Esophagus muscularis mucosa (tissue), 4 donors: ENCODE measurements at places on chromosomes 4 and X. TPM values are rescaled to one million over a fixed set of nuclear protein-coding genes. Genes with fewer than 3 reads are reported as not detected.

Gene SMIM10
- 12.9 TPM for total RNA-seq

GRCh38 chrX:100973411-100973810, 3.9 kb downstream of the ARL13A start:
- no peak for DNase-seq

Gene ZNF630
- 3.6 TPM for total RNA-seq

DNA sequence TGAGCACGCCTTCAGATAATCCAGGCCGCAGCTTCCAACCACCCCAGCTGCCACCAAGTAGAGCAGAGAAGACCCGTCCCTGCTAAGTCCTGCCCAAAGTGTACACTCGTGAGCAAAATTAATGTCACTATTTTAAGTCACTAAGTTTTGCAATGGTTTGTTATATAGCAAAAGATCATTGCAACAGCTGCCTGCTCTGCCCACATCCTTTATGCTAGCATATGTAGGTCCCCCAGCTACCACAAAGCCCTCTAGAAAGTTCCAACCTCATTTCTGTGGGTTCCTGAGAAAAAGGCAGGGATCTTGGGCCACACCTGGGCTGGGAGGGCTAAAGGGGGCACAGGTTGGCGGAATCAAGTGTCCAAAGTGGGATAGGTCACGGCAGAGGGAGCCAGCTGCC, 346.9 kb downstream of the BCOR start:
- no peak for DNase-seq

Gene AFM
- not detected for total RNA-seq

DNA sequence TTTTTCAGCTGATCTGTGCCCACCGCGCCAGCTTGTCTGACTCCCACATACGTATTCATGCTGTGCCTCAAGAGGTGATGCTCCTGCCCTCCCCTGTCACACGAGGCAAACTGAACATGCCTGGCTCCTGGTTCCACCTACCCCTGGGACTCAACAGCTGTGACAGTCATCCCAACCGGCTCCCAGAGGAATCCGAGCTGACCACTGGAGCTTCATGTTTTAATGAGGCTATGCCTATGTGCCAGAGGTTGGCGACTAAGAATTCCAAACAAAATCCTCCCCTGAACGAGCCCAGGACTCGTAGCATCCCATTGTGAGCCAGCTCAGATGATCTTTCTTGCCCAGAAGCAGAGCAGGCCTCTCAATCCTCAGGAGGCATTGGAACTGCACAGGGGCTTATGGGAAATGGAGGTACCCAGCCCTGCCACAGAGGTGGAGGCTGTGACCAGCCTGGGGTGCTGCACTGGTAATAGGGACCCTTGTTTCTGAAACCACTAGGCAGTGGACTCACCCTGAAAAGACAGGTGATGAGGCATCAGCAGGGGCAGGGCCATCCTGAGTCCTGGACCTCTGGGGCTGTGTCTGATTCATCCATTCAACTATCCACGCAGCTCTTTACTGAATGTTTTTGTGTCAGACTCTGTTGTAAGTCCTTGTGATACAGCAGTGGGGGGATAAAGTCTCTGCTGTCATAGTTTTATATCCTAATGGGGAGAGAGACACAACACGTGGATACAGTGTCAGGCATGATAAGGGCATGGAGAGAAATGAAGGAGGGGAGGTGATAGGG, 325.0 kb downstream of the EVC2 start:
- DNase-seq = no peak

Gene FGD1
- total RNA-seq = 3.7 TPM

- DNase-seq = no peak
Observed at GRCh38 chrX:107713543-107714205, 61.9 kb downstream of the TSC22D3 start.

DNA sequence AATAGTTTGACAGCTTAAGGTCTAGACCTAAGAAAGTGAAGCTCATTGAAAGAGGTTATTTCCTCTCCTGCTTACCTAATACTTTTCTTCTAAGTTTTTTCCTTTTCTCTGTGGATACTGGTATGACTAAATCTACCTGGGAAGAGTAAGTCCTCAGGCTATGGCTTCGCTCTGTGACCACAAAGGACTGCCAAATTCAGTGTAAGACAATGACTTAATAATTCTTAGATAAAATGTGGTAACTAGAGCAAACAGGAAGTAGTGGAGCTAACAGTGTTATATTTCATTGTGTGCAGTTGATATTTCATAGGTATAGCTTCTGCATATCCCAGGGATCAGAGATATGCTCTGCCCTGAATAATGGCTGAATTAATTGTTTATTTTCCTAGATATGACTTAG, 418.9 kb downstream of the CCSER1 start:
- DNase-seq = no peak

GRCh38 chr4:170978990-170979389, 834.2 kb upstream of the GALNTL6 start:
- no peak for DNase-seq

Gene CPZ
- total RNA-seq = 0.42 TPM

Gene NALF2
- not detected for total RNA-seq

Gene EDNRA
- total RNA-seq = 4.6 TPM

- no peak for DNase-seq
Observed at GRCh38 chrX:154452823-154453222, 5.3 kb upstream of the PLXNA3 start.

Gene TRIM61
- total RNA-seq = 0.33 TPM

DNA sequence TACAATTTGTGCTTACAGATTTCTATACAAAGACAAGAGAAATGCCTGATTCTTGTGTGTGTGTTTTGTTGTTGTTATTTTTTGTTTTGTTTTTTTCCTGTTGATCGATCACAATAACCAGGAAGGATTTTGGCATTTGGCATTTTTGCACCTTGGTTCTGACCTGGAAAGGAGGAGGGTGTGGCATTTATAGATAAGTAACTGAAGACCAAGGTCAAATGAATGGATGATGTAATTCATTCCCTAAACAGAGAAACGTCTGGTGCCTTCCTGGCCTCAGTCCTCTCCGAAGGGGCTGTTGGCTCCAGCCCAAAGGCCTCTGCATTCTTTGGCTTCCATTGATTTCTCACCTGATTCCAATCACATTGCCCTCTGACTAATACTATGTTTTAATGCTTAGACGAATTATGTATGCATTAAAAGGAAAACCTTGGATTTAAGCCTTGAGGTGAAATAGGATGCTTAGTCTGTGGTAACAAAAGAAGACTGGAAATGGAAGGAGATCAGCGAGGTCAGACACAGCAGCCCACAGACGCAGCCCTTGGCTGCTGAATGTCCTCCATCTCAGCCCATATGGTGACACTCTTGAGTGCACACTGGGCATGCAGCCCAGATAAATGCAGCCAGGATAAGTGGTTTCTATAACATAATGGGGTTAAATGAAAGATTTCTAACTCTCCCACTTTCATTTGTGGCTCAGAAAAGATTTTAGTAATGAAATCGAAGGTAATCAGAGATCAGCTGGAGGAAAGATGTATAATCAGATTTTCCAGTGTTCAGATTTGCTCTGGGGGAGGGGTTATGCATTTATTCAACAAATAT, 60.5 kb upstream of the TRIM2 start:
- DNase-seq = no peak

GRCh38 chrX:8049827-8050226, 121.2 kb downstream of the VCX2 start:
- DNase-seq = no peak

DNA sequence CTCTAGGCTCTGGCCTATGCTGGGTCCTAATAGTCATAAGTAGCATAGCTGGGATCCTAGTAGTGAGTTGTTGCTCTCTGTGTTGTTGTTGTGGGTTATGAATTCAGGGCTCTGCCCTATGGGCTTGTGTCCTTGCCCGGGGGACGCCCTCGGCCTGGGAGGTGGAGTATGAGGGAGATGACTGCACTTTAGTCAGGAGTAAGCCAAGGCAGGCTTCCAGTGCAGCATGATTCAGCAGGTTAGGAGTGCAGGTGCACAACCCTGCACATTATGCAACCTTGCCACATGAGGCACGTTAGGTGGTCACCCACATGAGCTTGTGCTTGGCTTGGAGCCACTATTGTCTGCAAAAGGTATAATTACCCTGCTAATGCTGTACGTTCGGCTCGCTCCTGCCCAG, 58.4 kb upstream of the CCDC149 start:
- no peak for DNase-seq

GRCh38 chr4:21226637-21227538, 526.6 kb downstream of the PACRGL start:
- no peak for DNase-seq

Gene CT45A5
- total RNA-seq = not detected

GRCh38 chr4:72344418-72344817, 224.6 kb downstream of the ADAMTS3 start:
- no peak for DNase-seq

Gene ATP7A
- total RNA-seq = 10.7 TPM

Gene CXCL3
- total RNA-seq = not detected

Gene NMU
- not detected for total RNA-seq

DNA sequence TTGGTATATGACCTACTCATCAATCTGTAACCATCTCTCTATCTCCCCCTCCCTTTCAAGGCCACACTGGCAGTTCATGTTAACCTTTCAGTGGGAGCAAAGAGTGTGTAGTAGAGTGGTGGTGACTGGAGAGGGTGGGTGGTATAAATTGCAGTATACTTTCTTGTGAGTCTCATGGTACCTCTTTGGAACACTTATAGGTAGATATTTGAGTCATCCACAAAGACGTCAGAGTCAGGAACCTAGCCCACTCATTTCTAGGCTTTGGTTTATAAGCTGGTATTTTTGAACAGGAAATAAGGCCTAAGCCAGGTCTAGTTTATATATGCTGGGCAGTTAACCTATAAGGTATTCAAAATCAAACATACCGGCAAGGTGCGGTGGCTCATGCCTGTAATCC, 36.3 kb downstream of the RLIM start:
- DNase-seq = no peak

DNA sequence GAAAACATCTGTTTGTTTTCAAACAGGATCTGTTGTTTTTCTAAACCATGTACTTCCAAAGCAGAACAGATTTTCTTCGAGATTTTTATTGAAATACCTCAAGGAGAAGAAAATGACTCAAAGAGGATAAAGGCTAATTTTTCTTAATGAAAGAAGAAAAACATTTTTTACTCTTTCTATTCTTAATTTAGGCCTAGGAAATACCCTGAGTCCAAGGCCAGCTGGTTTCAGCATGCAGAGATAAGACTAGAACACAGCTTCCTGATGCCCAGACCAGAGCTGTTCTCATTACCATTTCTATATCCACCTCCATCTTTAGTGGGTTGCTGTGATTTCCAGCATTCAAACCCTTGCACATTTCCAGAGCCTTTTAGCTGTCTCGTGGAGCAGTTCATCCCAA, 18.3 kb downstream of the GAB1 start:
- DNase-seq = no peak

Gene GAGE12E
- not detected for total RNA-seq

DNA sequence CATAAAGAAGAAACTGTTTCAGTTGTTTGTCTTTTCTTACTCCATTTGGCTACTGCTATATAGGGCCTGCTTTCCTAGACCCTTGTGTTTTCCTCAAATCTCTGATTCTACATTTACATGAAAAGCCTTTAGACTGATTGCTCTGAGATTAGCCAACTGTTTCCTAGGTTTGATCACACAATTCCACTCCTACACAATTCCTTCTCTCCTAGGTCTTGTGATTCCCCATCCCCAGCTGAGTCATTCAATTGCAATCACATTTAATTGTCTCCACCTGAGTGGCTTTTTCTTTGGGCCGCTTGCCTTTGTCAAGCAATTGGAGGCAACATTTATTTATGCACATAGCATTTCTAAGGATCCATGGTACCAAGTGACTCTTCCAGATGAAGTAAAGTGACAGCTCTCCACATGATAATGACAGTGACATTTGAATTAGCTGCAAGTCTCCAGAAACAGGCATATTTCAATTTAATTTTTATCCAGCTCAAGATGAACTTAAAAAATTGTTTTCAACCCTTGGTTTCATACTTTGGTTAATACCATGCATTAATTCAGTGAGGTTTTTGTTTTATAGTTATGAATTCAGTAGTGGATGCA, 35.8 kb downstream of the ATXN3L start:
- no peak for DNase-seq

DNA sequence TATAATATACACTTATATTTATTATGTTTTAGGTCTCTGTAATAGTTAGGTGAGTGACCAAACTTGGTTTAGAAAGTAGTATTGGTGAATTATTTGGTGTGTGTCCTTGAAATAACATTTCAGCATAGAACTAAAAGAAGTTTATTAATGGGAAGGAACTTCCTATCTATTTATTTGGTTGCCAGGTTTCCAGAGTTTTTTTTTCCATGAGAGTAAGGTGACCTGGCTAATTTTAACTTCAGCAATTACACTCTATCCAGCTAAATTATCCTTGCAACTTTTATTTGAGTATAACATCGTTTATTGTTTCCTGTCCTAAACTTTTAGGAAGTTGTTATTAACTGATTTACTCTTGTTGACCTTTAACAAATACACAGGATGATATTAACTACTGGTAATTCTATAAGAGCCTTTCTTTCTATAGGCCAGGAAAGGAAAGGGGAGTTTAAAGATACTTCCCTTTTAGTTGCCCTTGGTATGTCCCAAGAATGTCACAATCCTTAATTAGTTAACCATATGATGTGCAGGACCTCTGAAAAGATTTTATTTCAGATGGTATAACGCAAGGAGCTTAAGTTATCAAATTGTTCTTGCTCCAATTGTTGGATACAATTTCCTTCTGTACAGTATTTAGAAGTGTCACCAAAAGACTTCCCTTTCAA, 18.9 kb downstream of the PRDM8 start:
- DNase-seq = no peak

- no peak for DNase-seq
Observed at GRCh38 chr4:177285953-177286352, 23.7 kb upstream of the NEIL3 start.

GRCh38 chr4:26931451-26931850, 70.8 kb downstream of the STIM2 start:
- DNase-seq = no peak

Gene USP27X
- 2.9 TPM for total RNA-seq

- DNase-seq = no peak
Observed at GRCh38 chr4:39808231-39808749, 110.4 kb downstream of the UBE2K start.

Gene RAB39B
- 0.98 TPM for total RNA-seq

DNA sequence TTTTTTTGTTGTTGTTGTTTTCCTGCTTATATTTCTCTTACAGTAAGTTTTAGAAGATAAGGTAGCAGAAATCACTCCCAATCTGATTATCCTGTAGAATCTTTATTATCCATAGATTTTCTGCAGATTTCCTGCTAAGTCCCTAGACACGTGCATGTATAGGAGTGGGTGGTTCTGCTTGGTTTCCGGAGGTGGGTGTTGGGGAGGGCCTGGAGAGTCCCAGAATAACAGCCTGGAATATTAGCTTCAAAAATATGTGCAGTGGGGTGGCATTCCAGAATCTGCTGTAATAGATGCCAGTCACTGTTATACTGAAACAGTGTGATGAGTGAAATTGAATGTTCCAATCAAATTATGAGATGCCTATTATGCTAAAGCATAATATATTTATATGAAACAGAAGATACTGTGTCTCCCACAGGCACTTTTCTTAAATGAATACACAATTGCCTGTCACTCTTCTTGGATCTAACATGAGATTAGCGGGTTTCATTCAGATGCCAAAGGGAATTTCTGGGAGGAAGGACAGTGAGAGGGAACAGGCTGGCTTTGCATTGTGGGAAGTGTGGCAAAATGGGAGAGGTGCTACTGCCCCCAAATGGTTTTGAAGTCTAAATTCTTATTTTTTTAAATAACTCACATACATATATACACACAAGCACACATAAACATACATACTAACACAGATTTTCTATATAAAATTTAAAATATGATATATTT, 37.6 kb downstream of the C4orf50 start:
- no peak for DNase-seq

GRCh38 chr4:40848251-40848650, 98.5 kb downstream of the NSUN7 start:
- no peak for DNase-seq

Gene AKAP4
- not detected for total RNA-seq
